ENCODE measurements at places on chromosomes 3 and 15.

- ATAC-seq, result no peak
Observed at GRCh38 chr15:40137303-40138200, 23.3 kb upstream of the BUB1B start.

- ATAC-seq, result peak; percentile 74
Observed at GRCh38 chr15:33022629-33023028, 171.9 kb downstream of the FMN1 start.

GRCh38 chr3:113573728-113574127, 41.4 kb downstream of the SIDT1 start:
- ATAC-seq, result no peak

DNA sequence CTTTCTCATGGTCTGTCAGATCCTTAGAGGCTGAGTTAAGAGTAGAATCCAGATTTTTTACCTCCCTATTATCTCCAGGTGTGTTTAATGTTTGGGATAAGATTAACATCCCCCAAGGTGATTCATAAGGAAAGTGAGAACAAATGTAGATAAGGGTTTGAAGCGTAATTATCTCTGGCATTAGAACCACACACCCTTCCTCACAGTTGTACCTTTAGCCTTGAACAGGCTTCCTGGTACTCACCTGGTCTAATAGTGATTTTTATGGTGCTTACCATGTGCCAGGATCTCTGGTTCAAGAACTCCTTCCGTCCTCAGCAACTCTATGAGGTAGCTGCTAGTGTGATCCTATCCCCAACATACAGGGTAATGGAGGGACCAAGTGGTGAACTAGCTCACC, 27.7 kb downstream of the SEMA6D start:
- no peak for ATAC-seq

GRCh38 chr3:158801201-158801600, 653 bp upstream of the MFSD1 start:
- ATAC-seq, result peak; percentile 90

- no peak for ATAC-seq
Observed at GRCh38 chr3:195839260-195840010, 27.7 kb upstream of the MUC4 start.

GRCh38 chr15:43249699-43250203, 17.0 kb downstream of the TGM5 start:
- no peak for ATAC-seq

GRCh38 chr3:104628185-104628789, 738.4 kb upstream of the ALCAM start:
- no peak for ATAC-seq

- ATAC-seq, result no peak
Observed at GRCh38 chr3:114451561-114452018, 157.8 kb downstream of the TIGIT start.

- ATAC-seq, result no peak
Observed at GRCh38 chr3:107599772-107600145, 77.0 kb downstream of the BBX start.

GRCh38 chr15:22808761-22809280, 22.4 kb downstream of the NIPA1 start:
- no peak for ATAC-seq

DNA sequence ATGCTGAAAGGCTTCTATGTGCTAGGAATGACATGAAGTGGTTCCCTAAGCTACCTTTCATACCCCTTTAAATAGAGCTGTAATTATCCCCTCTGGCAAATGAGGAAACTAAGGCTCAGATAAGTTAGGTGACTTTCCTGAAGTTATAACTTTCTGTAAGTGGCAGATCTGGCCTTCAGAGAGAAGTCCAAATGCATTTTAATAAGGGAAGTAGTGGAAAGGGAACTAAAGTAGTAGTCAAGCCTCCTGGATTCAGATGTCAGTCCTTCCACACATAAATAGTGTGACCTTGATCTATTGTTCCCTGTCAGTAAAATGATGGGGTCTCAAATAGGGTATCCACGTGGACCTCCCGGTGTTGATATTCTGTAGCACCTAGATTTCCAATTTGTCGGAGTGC, 277.7 kb downstream of the EDEM1 start:
- no peak for ATAC-seq

DNA sequence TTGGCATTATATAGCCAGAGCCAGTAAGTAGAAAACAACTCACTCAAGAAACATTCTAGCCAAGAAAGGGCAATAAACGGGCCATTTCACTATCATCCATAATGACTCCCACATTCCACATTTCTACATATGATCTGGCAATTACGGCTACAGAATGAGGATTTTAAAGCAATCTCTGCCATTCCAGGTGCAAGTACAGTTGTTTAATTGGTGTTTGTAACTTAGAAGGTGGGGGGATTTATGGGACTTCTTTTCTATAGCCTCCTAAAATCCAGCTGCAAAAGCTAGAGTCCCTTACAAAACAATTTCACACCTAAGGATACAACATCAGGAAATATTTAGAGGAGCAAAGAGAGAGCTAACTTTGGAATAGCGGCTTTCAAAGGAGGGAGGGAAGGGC, 295.4 kb upstream of the RORA start:
- ATAC-seq, result no peak

GRCh38 chr3:14620512-14620911, 31.1 kb upstream of the CCDC174 start:
- no peak for ATAC-seq

GRCh38 chr3:10309736-10310135, 11.2 kb downstream of the SEC13 start:
- no peak for ATAC-seq

DNA sequence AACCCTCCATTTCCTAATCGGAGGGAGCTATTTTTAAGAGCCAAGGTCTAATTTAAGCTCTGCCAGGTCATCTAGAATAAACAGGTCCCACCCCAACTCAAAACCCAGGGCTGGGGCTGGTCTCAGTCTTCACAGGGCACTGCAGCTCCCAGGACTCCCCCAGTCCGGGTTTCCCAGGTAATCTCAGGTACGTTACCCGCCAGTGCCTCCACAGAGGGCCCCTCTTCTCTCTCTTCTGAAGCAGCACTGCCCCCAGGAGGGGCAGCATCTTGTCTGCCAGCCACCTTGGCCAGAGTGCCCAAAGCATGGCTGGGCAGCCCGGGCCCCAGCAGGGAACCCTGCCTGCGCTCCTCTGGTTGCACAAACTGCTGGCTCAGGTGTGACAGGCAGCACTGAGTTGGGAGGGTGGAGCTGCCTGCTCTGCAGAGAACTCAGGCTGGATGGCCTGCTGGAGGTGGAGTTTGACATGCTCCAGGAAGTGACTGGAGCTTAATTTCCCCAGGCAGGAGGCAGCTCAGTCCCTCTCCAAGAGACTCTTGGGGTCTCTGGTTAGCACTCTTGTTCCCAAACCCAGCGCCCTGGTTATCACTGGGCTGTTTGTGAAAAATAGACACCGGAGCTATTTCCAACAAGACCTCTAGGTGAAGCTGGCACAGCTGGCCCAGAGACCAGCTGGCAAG, at the start of gene PLA2G4F:
TSS of gene PLA2G4F (minus strand) at position 394 of the 680 bp plus-strand sequence. CDS start at position 307, 87 bp downstream.
- peak; percentile 68 for ATAC-seq

- ATAC-seq, result no peak
Observed at GRCh38 chr3:34842706-34843480, 796.4 kb upstream of the ARPP21 start.

GRCh38 chr3:190560013-190560895, 46.4 kb downstream of the IL1RAP start:
- peak; percentile 91 for ATAC-seq

- peak; percentile 33 for ATAC-seq
Observed at GRCh38 chr3:69292959-69293574, 92.8 kb downstream of the FRMD4B start.

DNA sequence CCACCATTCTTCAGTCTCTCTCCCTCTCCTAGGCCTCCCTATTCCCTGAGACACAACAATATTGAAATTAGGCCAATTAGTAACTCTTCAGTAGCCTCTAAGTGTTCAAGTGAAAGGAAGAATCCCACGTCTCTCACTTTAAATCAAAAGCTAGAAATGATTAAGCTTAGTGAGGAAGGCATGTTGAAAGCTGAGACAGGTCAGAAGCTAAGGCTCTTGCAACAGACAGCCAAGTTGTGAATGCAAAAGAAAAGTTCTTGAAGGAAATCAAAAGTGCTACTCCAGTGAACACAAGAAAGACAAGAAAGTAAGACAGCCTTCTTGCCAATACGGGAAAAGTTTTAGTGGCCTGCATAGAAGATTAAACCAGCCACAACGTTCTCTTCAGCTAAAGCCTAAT, 41.3 kb downstream of the PPM1L start:
- ATAC-seq, result no peak

- ATAC-seq, result peak; percentile 29
Observed at GRCh38 chr3:41137686-41138111, 61.6 kb upstream of the CTNNB1 start.

- no peak for ATAC-seq
Observed at GRCh38 chr3:63981980-63982379, 41.3 kb downstream of the PSMD6 start.

DNA sequence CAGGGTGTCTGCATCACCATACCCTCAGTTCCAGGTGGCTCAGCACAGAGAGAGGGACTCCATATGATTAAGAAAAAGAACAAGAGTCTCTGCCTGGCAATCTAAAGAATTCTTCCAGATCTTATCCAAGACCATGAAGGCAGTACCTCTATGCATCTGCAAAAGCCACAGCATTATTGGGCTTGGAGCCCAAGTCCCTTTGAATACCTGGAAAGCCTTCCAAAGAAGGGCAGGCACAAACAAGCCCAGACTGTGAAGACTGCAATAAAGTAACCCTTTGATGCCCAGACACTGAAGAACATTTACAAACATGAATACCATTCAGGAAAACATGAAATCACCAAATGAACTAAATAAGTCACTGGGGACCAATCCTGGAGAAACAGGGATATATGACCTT, 60.9 kb upstream of the DIPK2A start:
- no peak for ATAC-seq

GRCh38 chr15:29698030-29698701, 124.1 kb downstream of the TJP1 start:
- ATAC-seq, result peak; percentile 79

DNA sequence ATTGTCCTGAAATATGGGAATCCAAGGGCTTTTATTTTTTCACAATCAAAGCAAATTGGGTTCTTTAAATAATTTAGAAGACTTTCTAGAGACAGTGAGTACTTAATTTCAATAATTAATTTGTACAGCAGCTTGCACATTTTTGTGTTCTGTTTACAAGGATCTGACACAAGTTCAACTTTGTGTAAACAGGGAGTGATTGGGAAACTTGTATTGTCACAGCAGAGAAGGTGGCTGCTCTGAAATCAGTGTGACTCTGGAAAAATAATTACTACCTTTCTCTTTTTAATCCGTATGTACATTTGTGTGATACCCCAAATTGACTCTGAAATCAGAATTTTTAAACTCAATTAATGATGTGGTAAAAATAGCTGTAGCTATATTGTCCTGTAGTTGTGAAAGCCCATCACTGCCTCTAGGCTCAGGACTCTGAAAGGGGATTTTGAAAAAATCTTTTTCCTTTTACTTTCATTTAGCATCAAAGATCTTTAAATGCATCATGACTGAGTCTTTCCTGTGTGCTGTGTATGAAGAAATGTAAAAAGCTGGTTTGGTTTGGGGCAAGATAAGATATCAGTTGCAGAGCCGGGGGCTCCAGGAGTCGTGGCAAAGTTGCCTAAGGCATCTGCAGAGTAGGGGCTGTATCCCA, 45.1 kb downstream of the MFSD1 start:
- no peak for ATAC-seq

DNA sequence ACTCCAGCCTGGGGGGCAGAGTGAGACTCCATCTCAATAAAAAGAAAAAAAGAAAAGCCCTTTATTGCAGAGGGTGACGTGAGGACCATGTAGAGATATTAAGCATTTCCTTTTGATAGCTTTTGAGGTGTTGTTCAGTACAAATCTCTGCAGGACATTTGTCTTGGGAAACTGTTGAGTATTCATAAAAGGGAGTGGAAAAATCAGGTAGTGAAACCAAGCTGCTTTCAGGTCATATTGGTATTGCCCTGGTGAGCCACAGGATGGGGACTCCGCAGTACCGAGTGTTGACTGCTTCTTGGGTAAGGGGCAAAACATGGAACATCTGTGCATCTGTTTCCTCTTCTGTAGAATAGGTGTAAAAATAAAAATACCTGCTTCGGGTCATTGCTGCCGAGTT, 9.9 kb downstream of the ITPR1 start:
- ATAC-seq, result peak; percentile 45

DNA sequence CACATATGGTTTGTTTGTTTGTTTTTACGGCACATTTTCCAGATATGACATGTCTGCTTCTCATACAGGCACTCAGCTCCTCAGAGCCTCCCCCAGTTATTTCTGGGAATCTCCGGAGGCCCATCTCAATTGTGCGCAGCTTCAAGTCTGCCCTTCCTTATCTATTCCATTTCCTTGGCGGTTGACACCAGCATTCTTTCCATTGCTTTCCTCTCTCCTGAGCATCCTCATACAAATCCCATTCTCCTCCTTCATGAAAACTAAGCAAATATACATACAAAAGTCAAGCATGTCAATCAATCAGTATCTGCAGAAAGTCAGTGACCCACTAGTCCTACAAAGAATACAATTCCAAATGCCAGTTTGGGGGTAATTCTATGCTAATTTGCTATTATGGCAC, 166.7 kb downstream of the SQOR start:
- no peak for ATAC-seq

- ATAC-seq, result no peak
Observed at GRCh38 chr3:134481166-134481565, 4.6 kb downstream of the ANAPC13 start.

DNA sequence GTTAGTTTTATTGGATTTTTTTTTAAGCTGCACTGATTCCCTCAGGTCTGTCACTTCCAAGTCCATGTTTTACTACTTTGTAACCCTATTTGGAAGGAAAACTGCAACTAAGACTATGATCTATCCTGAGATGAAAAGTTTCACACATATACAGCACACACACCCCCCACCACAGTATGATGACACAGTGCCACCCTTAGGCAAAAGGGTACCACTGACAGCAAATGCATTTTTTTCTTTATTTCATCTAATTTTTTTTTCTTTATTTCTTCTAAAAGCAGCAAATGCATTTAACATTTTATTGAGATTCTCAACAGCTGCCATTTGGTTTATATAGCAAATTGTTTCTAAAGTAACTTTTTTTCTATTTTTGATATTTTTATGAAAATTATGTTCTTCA, 21.2 kb downstream of the NGRN start:
- no peak for ATAC-seq

DNA sequence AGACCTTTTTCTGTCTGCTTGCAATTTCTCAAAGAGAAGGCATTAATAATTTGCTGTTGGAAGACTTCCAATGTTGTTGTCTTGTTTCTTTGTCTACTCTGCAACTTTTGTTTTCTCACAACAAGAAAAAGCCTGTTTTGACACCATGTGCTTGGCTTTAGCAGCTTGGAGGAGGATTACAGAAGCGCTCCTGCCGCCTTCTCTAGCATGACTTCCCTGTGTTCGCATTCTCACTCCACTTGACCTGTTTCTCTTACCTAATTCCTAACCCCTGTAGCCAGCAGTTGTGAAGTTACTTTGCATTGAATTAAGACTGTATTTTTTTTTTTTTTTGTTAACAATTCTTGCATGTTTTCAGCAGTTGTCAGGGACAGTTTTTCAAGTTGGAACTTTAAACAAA, 235.3 kb upstream of the GOLIM4 start:
- ATAC-seq, result no peak

GRCh38 chr3:35987386-35987785, 348.1 kb downstream of the ARPP21 start:
- ATAC-seq, result no peak

Data from esophagus mucosa (tissue), 1 donor.